ENCODE measurements at places on chromosomes 3 and 15. TPM values are rescaled to one million over a fixed set of nuclear protein-coding genes. Genes with fewer than 3 reads are reported as not detected.

DNA sequence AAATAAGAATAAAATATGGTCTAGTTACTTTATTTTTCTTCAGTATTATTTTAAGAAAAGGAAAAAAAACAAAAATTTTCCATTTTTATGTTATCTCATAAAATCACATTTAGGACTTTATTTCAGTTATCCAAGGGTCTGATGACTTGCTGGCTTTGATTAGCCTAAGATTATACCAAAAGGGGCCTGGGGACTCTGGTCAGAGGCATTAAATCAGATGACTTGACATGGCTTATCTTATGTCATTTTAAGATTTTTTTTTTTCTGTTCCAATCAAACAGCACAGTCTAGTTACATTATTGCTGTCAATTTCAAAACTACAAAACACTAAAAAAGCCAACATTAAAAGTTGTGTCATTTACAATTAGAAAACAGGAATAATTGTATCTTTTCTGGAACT lies 725.4 kb upstream of the NR2F2 start:
- no peak for DNase-seq

The SLC24A5 gene
- total RNA-seq = not detected

- DNase-seq = no peak
Measured at GRCh38 chr15:79969146-79969545, 1.9 kb downstream of the BCL2A1 start.

DNA sequence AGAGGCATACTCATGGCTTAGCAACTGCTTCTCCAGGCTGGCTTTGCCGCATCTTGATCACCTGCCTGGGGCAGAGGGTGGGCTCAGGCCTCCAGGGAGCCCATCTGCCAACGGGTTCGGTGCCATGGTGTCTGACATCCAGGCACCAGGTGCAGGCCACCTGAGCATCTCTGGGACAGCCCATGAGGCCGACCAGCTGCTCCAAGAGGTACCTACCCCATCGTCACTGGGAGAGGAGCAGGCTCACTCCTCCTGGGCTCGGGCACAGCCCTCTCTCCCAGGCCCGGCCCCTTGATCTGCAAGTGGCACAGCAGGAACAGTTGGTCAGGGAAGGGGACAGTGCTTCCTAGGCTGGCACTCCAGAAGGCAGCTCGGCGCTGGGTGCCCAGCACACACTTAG lies 21.9 kb downstream of the TPRA1 start:
- no peak for DNase-seq

DNA sequence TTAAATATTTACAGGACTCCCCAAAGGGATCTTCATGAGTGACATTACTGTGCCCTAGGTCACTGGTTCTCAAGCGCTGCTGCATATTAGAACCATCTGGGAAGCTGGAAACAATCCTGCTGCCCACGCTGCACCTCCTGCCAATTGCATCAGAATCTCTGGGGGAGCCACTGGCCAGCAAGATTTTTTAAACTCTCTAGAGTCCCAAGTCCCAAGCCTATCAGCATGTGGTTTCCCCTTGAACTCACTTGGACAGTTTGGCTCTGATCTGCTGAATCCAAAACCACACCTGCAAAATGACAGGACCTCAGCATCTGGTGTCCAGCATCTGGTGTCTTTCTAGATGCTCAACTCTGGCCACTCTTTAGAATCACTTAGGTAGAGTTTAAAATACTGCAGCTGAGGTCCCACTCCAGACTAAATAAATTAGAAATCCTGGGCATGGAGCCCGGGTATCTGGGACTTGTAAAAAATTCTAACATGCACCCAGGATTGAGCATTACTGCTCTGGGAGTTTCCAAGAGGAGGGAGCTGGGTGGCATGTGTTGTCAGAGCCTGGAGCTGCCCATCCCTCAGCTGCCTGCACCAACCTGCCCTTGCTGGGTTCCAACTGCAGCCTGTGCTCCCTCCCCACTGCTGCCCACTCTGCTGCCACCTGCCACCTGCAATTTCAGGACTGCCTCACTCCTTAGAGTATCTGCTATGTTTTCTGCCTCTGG lies 311.3 kb downstream of the SLC9A9 start:
- peak; percentile 52 for DNase-seq

DNA sequence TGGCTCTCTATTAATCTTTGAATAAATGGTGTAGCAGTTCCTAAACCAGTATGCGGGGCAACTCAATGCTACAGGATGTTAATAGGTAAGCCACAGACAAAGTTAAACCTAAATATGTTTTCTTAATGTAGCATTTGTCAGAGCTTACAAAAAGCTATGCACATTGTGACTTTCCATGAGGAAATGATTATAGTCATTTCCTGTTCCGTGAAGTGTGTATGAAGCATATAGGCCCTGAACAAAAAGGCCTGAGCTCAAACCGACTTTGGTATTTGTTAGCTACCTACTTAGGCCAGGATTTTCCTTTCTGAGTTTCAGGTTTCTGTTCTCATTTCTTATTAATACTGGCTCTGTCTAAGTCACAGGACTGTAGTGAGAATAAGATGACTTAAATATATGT lies 14.2 kb downstream of the ZNF80 start:
- no peak for DNase-seq

GRCh38 chr15:70245932-70246622 lies 148.4 kb upstream of the TLE3 start:
- DNase-seq = peak; percentile 64

DNA sequence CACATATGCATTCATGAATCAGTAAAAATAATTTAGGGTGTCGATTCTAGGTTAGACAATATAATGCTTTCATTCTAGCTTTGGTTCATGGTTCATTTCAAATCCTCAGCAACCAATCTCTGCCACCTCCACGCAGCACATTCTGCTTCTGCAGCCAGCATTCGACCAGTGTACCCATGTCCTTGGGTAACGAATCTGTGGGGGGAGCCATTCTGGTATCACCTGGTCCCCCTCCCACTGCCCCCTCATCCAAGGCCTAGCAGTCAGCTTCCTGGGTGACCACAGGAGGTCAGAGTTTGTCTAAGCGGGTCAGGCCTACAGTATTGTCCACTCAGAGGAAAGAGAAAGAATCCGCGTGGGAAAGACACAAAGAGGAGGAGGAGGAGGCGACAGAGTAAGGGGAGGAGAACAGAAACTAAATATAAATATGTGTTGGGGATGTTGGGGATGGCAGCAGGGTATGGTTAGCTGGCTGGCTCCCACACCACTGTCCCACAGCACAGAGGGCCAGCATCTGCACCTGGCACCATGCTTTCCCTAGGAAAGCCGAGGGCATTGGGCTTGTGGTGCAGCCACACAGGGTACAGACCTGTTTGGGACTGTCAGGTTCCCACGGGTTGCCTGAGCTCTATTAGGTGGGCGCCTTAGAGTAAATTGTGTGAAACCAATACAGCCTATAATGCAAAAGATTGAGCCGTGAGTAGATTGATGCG lies 12.1 kb downstream of the PAK6 start:
- DNase-seq = peak; percentile 16

GRCh38 chr3:79473993-79474392 lies 293.8 kb downstream of the ROBO1 start:
- DNase-seq = no peak

The CCR3 gene
- total RNA-seq = not detected

DNA sequence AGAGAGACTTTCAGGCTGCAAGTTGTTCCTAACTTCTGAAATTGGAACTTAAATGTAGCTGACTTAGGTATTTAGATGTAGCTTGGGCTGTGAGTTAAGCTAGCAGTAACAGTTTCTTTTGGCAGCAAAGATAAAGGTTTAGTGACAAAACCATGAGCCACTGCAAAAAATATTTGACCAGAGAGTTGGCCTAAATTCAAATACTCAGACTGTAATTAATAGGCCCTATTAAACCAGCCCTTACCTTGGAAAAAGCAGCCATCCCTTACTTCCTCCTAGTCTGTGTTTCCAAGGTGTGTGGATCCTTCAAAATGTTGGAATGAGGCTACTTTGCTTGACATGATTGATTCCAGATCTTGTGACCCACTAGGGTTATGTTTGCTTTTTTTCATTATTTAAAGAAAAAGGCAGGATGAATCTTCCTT lies 8.2 kb downstream of the TPM1 start:
- DNase-seq = no peak

DNA sequence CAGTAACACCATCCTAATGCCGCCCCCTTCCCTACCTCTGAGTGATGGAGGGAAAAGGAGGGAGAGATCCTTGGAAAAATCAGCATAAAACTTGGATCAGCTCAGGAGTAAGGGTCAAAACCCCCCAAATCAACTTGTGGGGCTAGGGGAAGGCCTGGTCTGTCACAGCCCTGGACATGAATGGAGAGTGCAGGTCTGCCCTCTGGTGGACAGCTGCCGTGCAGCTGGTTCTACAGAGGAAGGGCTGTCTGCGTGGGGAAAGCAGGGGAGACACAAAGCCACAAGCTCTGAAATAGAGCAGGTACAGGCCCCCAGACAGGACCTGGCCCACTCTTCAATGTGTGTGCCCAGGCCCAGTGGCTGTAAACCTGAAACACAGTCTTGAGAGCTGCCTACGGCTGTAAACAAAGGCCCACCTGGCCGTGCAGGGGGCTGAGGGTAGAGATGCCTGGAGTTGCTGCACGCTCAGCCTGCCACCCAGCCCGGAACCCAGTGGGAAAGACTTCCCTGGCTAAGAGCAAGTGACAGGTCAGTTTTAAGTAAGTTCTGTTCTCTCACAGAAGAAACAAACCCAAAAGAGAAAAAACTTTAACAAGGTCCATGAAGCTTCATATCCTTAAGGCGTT lies 16.4 kb downstream of the CLK3 start:
- peak; percentile 76 for DNase-seq

The CMTM8 gene
- total RNA-seq = 4.4 TPM

DNA sequence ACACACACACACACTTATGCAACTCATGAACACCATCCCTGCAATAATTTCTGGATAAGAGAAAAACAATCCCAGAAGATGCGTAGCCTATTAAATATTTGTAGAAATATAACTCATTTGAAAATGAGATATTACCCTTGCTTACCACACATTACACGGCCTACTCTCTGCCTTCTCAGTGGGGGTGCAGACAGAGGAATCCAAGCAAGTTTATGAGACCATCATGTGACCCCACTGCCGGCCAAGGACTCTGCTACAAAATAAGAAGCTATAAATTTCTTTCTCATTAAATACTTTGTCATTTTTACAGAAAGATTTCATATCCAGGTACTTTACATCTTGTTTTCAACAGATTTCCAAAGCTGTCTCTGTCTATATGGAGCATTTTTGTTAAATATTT lies 286.3 kb downstream of the ZNF385D start:
- DNase-seq = no peak

DNA sequence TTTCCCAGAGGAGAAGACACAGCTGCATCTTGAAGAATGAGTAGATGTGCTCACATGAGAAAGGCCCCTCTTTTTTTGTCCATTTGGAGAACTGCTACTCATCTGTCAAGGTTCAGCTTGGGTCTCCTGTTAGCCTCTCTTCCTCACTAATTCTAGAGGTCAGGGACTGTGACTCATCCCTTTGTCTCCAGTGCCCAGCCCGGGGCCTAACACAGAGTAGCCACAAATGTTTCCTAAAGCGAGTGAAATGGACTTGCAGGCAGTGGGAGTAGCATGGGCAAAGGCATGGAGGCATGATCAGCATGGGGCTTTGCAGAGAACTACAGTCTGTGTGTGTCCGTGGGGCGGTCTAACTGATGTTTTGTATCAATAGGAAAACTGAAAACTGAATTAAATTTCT lies 33.9 kb upstream of the MRPS22 start:
- no peak for DNase-seq

All from Right ventricle myocardium superior (tissue), 1 donor.